CD8-positive, alpha-beta memory T cell (primary cell): ENCODE measurements at places on chromosomes 5 and 9. TPM values are rescaled to one million over a fixed set of nuclear protein-coding genes. Genes with fewer than 3 reads are reported as not detected.

The NMUR2 gene
- total RNA-seq = not detected

The NOXA1 gene
- total RNA-seq = 0.74 TPM

The PCAT7 gene
- not detected for total RNA-seq

The ARL14EPL gene
- not detected for total RNA-seq

The ZMYND19 gene
- 72.5 TPM for total RNA-seq

The LARP1 gene
- 329 TPM for total RNA-seq
